Activated T-cell treated with anti-CD3 and anti-CD28 coated beads, Interleukin-2, amount 50 U/mL, for 72 hours (primary cell): ENCODE measurements at places on chromosomes 5 and 9.
A peak's percentile ranks its signal among the peaks of the same experiment; 100 is the strongest.

DNA sequence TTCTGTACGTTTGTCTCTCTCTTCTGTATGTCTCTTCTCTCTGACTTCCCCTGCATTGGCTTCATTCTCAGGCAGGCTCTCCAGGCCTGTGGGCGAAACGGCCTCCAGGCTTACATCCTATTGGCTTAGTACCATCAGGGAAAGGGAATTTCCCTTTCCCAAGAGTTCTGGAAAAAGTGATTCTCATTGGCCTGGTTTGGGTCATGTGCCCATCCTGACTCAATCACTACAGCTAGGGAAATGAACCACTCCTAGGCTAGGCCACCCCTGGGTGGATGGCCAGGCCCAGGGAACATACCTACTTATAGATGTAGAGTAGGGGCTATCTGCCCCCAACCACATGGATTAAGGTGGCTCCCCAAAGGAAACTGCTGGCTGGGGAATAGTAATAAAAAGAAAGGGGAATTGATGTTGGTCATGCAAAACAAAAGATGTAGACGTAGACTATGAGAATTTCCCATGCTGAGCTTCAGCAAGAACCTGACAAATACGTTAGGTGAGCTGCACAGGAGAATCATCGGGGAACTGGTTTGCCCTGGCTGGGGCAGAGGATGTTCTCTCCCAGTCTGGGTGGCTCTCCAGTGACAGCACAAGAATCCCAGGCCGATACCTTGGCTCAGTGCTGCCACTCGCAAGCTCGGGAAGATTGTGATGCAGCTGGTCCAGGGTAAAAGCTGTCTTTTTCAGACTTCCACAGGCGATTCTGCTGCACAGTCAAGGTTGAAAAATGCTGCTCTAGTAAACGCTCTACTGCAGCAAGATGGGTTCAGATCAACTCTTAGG, 3.7 kb upstream of the EGR1 start:
- no peak for DNase-seq

DNA sequence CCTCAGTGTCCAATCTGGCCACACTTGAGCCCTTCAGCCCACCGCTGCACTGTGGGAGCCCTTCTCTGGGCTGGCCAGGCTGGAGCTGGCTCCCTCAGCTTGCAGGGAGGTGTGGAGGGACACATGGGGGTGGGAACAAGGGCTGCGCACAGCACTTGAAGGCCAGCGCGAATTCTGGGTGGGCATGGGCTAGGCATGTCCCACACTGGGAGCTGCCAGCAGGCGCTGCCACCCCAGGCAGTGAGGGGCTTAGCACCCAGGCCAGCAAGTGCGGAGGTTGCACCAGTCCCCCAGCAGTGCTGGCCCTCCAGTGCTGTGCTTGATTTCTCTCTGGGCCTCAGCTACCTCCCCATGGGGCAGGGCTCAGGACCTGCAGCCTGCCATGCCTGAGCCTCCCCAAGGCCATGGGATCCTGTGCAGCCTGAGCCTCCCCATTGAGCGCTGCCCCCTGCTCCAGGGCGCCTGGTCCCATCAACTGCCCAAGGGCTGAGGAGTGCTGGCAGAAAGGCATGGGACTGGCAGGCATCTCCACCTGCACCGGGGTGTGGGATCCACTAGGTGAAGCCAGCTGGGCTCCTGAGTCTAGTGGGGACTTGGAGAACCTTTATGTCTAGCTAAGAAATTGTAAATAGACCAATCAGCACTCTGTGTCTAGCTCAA, 148.2 kb downstream of the EMB start:
- DNase-seq = no peak

- DNase-seq = no peak
Observed at GRCh38 chr5:155343468-155343867, 329.9 kb downstream of the KIF4B start.

- DNase-seq = no peak
Observed at GRCh38 chr9:545480-545879, 296.0 kb upstream of the DMRT1 start.

GRCh38 chr5:173333925-173334661, 5.9 kb upstream of the STC2 start:
- no peak for DNase-seq

- no peak for DNase-seq
Observed at GRCh38 chr5:32690153-32690552, 21.0 kb upstream of the NPR3 start.

- DNase-seq = no peak
Observed at GRCh38 chr5:126483156-126483555, 59.9 kb downstream of the GRAMD2B start.

- DNase-seq = peak; percentile 21
Observed at GRCh38 chr9:76905791-76906646, at the start of gene PRUNE2. TSS of gene PRUNE2 (minus strand) at chr9:76906114. CDS start at chr9:76905963, 151 bp downstream.

DNA sequence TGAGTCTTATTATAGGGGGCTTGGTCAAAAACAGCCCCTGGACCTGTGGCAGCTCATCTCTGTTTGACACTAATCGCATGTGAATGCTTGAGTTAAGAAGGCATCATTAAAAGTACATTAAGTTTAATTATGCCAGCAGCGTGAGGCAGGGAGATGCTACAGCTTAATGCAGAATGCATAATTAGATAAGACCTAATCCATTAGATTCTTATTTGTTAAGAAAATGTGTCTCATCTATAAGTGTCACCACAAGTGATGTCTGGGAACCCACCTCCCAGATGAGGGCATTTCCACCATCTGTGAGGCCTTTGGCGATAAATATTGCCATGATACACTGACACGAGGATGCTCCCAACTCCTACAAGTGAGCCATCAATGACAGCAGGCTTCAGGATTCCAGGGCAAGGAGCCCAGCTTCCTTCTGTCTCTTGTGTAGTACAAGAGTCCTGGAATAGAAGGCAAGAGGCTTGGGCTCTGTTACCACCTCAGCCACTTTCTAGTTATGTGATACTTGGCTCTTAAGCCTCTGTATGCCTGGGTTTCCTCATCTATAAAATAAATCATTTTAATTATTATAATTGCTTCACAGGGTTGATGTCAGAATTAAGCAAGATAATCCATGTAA, 202.7 kb downstream of the FAM114A2 start:
- DNase-seq = no peak

DNA sequence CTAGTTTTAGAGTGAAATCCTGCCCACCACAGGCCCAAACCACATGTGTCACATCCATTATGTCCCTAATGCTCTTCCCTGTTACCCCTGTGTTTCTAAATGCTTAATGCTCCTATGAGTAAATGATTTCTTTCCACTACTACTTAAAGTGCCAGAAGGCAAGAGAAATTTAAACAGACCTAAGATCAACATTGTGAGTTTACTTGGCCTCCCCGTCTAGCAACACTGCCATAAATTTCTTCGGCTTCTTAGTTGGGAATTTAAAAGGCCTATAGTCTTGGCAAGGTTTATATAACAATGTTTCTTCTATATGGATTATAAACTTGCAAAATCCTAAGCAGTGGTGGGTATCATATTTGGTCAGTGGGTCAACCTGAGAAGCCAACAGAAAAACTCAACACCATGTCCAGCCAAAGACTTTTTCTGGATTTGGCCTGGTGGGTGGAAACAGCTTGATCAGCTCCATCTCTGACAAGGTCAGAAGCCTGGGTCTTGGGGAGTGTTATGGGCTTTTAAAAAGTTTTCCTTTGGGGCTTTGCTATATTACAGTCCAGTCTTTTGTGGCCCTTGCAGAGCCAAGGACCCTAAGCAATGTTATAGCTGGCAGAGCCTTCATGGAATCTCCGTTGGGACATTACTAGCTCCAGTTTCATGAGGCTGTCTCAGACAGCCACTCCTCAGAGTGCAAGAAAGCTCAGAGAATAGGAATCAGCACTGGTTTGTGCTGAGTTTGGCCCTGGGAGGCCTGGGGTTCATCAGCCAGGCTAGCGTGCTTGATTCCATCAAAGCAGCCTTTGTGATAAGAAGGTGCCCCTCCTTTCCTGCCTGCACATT, 119.8 kb downstream of the PRDM6 start:
- no peak for DNase-seq

DNA sequence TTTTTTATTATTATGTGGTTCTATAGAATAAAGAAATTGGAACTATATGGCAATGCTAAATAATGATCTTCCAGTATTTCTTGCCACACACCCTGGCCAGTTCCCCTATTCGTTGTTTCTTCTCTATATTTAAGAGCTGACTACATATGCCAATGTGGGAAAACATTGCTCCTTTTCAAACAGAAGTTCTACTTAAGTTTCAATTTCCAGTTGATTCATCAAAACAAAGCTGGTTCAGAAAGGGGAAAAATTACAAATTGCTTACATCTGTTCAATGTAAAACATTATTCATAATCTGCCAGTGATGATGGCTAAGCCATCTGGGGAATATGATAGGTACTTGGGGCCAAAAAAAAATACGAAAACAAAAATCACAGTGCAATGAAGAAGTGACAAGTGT, 76.9 kb downstream of the ST8SIA4 start:
- peak; percentile 2 for DNase-seq

DNA sequence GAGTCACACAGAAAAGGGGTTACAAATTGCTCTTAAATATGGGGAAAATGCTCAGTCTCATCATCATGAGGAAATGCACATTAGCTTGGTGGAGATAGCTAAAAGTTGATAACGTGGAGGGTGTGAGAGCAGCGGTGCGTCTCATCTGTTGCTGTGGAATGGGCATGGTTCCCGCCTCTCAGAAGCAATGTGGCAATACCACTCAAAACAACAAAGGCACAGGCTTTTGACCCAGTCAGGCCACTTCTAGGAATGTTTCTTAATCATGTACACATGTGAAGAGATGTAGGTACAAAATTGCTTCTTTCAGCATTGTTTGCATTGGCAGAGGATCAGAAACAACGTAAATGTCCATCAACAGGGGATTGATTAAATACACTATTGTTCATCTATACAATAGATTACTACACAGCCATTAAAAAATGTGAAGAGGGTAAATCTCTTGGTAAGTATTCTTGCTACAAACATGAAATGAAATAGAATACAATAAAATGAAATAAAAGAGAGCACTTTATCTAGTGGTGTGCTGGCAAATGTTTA, 212.6 kb upstream of the MSX2 start:
- DNase-seq = no peak

GRCh38 chr5:162209005-162209605, 141.5 kb downstream of the GABRG2 start:
- peak; percentile 2 for DNase-seq

GRCh38 chr5:128844354-128844923, 120.8 kb upstream of the SLC27A6 start:
- DNase-seq = no peak

DNA sequence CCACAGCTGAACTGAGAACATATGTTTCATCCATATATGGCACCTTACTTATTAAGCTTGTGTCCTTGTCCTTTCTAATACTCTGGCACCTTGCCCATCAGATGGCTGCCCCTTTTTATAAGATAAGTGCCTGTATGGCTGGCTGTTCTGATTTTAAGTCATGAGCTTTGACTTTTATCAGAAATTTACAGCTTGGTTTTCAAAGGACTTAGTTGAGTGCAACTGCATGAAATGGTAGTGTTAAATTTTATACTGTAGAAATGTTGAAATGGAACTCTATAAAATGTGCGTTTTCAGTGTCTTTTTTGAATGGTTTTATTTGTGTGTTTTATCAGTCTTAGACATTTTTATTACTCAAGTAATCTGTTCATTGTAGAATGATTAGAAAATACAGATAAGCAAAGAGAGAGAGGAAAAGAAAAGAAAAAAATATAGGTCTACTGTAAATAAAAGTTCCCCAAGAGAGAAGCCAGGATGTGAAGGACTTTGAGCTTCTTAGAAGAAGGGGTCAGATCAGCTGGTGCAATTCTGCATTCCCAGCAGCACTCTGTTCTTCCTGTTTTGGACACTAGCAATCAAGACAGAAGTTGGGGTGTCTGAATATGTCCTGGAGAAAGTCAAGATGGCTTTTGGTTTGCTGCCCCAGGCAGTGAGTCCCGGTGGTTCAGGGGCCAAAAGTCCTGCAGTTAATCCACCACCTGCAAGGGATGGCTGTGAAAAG, 38.9 kb downstream of the ARHGAP26 start:
- DNase-seq = no peak

GRCh38 chr5:60794691-60795090, 49.4 kb downstream of the ELOVL7 start:
- no peak for DNase-seq

GRCh38 chr5:57698086-57698485, 215.5 kb upstream of the ACTBL2 start:
- DNase-seq = no peak
